ENCODE measurements at places on chromosomes 5 and 9. TPM values are rescaled to one million over a fixed set of nuclear protein-coding genes. Genes with fewer than 3 reads are reported as not detected.

The C1QTNF3 gene
- total RNA-seq = 4.1 TPM

The EMB gene
- total RNA-seq = 188 TPM

The TMEM232 gene
- total RNA-seq = 1.4 TPM

The SLC25A2 gene
- 0.99 TPM for total RNA-seq

The ENDOG gene
- 16.2 TPM for total RNA-seq

DNA sequence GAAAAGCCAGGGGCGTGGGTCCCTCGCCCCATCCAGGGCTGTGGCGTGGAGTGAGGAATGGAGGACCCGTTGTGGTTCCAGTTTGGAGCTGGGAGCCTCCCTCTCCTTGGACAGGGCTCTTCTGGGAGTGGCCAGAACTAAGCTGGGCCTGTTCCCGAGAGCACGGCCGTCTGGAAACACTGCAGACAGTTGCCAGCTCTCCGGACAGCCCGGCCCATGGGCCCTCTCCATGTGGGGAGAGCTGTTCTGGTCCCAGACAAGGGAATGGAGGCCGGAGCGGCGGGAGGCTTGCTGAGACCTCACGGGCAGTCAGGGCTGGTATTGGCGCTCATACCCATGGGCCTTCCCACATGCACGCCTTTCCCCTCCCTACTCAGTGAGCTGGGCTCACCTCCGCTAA is 45.2 kb upstream of the FCN2 start:
- no peak for DNase-seq

DNA sequence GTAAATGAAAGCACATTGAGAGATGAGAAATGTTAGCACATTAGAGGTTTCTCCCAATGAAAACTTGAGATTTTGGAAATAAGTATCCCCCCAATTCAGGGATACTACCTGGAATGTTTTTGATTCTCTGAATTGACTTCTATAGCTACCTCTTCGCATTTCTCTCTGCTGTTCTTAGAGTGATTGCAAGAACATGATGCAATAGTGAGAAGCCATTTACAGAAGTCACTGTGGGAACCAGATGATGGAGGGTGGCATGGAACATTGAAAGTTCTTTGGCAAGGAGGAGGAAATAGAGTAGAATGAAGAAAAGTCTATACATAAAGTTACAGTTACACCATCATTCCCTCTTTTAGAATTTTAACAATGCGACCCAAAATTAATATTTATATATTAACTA is 9.2 kb downstream of the NPR3 start:
- no peak for DNase-seq

DNA sequence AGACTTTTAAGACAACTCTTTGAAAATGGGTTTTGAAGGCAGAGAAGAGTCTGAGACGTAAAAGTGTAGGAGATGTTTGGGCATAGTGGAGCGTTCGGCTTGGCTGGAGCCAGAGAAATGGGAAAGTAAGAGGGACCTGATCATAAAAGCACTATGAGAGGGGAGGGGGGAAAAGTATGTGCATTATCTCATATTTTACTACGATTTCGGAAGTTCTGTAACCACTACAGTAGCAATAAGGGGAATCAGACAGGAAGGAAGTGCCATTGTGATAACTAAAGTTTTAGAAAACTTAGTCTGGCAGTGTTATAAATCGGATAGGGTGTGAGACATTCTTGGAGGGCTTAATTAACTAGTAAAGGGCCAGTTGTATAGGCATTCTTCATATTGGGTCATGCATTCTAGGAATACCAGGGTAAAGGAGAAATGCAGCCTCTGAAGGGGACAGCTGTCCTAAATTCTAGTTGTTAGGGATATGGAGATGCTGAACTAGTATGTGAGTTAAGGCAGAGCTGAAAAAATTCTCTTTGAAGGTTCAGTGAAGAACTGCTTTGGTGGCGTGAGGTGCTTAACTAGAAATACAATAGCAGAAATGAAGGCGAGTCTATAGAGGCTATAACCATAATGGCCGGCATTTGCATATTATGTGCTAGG is 83.8 kb upstream of the FREM1 start:
- DNase-seq = no peak

- no peak for DNase-seq
Measured at GRCh38 chr9:17191082-17191481, 56.2 kb downstream of the CNTLN start.

DNA sequence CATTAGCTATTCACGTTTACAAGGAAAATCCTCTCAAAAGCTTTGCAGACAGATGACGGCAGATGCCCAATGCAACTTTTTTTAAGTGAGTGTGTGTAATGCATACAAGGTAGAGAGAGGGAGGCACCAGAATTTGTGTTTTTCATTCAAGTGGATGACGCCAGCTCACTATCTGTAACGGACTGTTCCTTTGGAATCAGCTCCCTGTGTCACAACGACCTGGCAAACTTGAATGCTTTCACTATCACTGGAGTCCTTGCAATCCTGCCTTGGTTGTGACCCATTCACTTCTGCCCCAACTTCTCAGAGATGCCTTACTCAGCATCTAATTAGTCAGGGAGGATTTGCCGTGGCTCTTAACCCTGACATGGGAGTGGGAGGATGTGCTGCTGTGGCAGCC is 148.5 kb downstream of the BNC2 start:
- DNase-seq = no peak

- DNase-seq = no peak
Measured at GRCh38 chr9:7983490-7983889, 183.9 kb upstream of the DMAC1 start.

- DNase-seq = no peak
Measured at GRCh38 chr5:98031496-98031895, 742.0 kb upstream of the RGMB start.

DNA sequence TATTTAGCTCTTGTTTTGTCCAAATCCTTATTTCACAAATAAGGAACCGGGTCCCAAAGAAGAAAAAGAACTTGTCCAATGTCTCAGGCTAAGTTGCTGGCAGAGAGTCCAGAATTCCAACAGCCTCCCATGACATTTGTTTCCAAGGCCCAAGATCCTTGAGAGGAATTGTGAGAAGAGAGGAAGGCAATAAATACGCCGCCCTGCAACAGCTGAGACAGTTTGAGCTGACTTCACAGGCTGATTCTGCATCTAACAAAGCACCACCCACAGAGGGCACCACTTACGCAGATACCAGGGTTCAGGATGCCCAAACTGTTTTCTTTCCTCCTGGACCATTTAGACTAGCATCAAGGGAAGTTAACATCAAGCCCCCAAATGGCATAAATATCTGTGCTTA is 211.3 kb downstream of the FAM114A2 start:
- no peak for DNase-seq

DNA sequence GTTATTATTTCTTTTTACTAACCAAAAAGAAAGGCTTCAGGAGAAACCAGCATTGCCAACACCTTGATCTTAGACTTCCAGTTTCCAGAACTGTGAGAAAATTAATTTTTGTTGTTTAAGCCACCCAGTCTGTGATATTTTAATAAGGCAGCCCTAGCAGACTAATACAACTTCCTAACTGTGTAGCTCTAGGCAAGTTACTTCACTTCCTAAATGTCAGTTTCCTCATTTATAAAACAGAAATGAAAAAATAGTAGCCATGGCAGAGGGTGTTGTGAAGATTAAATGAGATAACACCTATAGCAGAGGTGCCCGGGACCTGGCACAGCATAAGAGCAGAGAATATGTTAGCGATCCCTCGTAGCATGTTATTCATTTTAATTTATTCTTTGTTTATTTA is 66.6 kb upstream of the HAND1 start:
- no peak for DNase-seq

GRCh38 chr9:70398145-70398556 is 16.3 kb downstream of the KLF9 start:
- DNase-seq = no peak
